Activated T-cell treated with anti-CD3 and anti-CD28 coated beads, Interleukin-2, amount 50 U/mL, for 72 hours (primary cell): ENCODE measurements at places on chromosomes 6 and 20. TPM values are rescaled to one million over a fixed set of nuclear protein-coding genes. Genes with fewer than 3 reads are reported as not detected.

WFDC12 gene
- not detected for total RNA-seq

NDUFAF4 gene
- 53.9 TPM for total RNA-seq

GRCh38 chr20:48603116-48603818 is 224.5 kb downstream of the PREX1 start:
- DNase-seq = no peak

DNA sequence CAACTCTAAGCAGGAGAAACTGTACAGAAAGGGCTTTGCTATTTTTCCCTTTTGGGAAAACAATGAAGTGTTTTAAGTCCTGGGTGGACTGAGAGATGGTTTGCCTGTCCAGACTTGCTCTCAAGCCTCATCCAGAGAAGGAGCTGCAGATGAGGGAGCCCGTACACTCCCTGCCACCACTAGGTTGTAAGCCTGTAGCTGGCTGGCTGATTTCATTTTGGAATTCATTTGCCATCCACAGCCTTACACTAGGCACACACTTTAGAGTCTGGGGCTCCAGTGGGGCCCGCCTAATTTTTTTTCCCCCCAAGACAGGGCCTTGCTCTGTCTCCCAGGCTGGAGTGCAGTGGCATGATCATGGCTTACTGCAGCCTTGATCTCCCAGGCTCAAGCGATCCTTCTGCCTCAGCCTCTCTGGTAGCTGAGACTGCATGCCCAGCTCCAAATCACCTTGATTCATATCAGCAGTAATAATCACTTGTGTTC is 28.4 kb downstream of the POFUT1 start:
- DNase-seq = no peak

KIAA0408 gene
- total RNA-seq = 6.6 TPM

DNA sequence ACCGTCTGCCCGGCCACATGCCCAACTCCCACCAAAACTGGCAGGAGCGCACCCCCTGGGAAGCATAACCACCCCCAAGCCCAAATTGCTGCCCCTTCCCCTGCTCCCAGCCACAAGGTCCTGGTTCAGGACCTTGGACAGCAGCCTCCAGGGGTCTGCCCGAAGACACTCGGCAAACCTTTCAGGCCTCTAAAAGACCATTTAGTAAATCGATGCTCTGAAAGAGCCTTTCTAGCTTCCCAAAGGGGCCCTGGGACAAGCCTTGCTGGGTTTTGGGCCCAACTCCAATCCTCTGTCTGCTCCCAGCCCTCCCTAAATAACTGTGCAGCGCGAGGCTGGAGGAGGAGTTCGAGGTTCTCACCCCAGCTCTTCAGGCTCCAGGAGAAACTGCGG is 30.5 kb downstream of the GRM4 start:
- peak; percentile 10 for DNase-seq

SNAP25 gene
- total RNA-seq = 5.6 TPM
